Right cardiac atrium (tissue), 5 donors: ENCODE measurements at places on chromosomes 1 and 21. TPM values are rescaled to one million over a fixed set of nuclear protein-coding genes. Genes with fewer than 3 reads are reported as not detected.

The C1orf216 gene
- 15.1 TPM for total RNA-seq

The NPPA gene
- 26,185 TPM for total RNA-seq

The CD1D gene
- total RNA-seq = 3.4 TPM

The ERG gene
- 20.1 TPM for total RNA-seq

The NPL gene
- 5.8 TPM for total RNA-seq

The RGL1 gene
- total RNA-seq = 18.1 TPM

The SLAMF6 gene
- total RNA-seq = 0.66 TPM

The GUCA2A gene
- not detected for total RNA-seq

The ANGPTL7 gene
- 1.8 TPM for total RNA-seq

The OR14A16 gene
- total RNA-seq = not detected

The LCE1A gene
- not detected for total RNA-seq

The ARID1A gene
- 45.3 TPM for total RNA-seq

DNA sequence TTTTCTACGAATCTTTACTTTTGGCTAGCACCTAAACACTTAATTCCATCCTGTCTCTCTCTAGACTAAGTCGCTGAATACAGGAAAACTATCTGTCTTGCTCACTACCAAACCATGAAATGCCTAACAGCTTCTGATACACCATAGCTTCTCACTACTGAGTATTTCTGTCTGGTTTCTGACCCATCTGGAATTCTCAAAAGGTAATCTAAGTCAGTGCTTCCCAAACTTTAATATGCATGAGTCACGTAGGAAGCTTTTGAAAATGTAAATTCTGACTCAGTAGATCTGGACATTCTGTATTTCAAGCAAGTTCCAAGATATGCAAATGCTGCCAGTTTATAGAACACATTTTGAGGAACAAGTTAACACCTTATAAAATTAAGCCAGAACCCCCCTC is 9.2 kb upstream of the OVGP1 start:
- no peak for DNase-seq

DNA sequence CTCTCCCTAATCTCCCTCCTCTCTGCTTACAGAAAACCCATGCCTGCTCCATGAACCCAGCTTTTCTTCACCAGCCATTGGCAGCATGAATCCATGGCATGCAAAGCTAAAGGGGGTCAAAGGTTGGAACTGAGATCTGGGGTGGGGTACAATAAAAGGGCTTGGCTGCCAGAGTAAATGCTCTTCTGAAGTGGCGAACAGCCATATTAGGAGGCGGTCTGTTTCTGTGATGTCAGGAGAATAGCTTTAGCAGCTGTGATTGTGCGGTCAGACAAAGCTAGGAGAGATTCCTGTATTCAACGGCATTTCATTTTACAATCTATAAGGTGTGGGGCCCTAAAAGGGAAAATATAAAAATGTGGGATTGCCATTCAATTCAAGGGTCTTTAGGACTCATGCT is 71.7 kb upstream of the TMPRSS2 start:
- DNase-seq = no peak

- no peak for DNase-seq
These were observed 75.7 kb upstream of the RAB4A start for GRCh38 chr1:229195246-229195645.

DNA sequence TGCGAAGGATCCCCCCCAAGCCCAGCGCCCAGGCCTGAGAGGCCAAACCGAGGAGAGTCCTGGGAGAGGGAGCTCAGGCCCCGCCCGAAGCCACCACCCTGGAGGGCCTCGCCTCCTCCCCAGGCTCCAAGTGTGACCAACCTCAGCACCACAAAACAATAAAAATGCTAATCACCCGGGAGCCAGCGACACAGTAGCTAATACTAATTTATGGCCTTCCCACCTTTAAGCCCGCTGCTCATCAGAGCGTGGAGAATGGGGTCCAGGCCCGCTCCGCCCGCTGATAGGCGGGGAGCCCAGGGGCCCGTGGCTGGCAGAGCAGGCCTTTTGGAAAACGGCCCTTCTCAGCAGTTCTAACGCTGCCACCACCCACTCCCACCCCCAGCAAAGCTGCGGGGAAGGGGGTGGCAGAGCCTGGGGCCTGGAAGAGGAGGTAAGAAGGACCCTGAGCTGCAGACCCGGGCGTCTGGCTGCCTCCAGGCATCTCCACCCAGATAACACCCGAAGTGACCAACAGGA is 20.4 kb upstream of the TAS1R2 start:
- DNase-seq = peak; percentile 51

DNA sequence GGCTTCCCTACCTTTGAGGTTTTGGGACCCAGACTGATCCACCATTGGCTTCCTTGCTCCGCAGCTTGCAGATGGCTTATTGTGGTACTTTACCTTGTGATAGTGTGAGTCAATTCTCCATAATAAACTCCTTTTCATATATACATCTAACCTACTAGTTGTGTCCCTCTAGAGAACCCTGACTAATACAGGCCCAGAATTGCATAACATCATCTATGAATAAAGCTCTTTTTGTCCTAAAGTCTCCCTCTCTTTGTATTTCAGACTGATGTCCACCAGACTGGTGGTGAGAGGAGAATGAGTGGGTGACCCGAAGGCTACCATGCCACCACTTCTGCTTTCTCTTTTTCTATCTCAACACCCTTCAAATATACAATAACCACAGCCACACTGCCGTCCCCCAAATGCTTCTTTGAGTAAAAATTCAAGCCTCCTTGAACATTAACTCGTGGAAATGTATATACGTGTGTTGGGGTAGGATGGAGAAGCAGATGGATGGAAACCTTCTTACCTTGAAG is 265.7 kb downstream of the PTBP2 start:
- no peak for DNase-seq

GRCh38 chr1:193539731-193540459 is 353.5 kb upstream of the B3GALT2 start:
- no peak for DNase-seq

DNA sequence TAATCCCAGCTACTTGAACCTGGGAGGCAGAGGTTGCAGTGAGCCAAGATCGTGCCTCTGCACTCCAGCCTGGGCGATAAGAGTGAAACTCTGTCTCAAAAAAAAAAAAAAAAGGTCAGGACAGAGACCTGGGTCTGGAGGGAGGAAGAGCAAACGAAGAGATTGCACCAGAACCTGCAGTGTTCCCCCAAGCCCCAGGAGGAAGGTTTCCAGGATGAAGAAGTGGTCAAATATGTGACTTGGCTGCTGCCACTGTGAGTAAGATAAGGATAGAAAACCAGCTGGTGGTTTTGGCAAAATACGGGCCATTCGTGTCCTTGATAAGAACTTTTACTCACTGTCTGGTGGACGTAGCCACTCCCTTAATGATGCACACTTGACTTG is 42.2 kb downstream of the CLDN14 start:
- DNase-seq = no peak

GRCh38 chr1:3275471-3276340 is 178.8 kb upstream of the ARHGEF16 start:
- DNase-seq = peak; percentile 45

- DNase-seq = no peak
These were observed 137.9 kb upstream of the UBE2U start for GRCh38 chr1:64065571-64065970.

DNA sequence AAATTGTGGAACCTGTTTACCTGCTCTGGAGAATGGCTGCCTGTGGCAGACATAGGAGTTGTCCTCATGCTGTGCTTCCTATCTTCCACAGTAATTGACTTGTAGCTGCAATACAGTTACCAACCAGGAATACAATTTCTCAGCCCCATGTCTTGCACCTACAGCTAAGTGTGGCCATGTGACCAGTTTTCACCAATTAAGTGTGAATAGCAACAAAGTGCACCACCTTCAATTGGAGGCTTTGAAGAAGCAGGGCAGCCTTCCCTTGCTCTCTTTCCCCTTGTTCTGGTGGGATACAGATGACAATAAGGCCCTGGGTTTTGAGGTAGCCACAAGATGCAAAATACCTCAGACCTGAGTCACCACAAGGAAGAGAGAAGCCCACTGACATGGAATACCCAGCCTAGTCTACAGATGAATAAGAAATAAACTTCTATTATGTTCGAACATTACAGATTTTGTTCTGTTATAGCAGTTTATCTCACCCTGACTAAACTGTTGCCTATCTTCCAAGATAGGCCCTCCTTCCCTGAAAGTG is 70.2 kb upstream of the S1PR1 start:
- no peak for DNase-seq

DNA sequence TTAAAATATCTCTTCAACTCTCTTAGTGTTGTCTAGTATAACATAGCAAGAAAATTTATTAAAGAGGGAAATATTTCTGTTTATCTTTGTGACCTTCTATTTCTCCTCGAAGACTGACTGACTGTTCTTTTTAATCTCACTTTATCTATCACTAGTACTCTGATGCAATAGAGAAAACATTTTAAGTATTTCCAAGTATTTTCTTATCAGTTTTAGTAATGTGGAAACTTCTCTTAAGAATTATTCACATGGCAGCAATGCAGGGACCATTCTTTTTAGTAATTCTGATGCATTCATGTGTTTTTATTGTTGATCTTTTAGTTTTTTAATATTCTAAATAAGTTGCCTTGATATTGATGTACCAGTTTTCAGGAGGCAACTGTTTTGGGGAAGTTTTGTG is 115.7 kb downstream of the NEK7 start:
- DNase-seq = no peak

GRCh38 chr1:54596756-54597155 is 26.6 kb downstream of the FAM151A start:
- no peak for DNase-seq

DNA sequence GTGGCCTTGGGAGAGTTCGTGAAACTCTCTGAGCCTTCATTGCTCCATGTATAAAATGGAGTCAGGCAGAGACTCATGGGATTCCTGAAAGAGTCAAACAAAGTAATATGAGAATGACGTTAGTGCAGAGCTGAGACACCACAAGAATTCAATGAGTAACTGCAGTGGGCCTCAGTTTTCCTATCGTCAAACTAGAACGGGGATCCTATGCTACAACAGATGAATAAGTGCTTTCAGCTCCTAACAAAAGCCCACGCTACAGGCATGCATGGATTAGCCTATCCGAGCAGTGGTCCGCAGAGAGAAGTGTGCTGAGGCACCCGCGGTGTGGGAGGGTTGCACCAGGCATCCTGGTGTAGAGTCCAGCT is 124.7 kb downstream of the SYF2 start:
- DNase-seq = no peak

- DNase-seq = no peak
These were observed 12.6 kb upstream of the NUP210L start for GRCh38 chr1:154167461-154167860.

- peak; percentile 36 for DNase-seq
These were observed 9.4 kb upstream of the ACTRT2 start for GRCh38 chr1:3011631-3012455.

- DNase-seq = no peak
These were observed 205.3 kb upstream of the C1orf174 start for GRCh38 chr1:4105300-4105880.
